Iris pigment epithelial cell (primary cell): ENCODE measurements at places on chromosomes 6 and 20.

GRCh38 chr20:47187450-47188195, 168.9 kb downstream of the ZMYND8 start:
- no peak for DNase-seq

GRCh38 chr6:11067348-11067747, 23.2 kb upstream of the ELOVL2 start:
- DNase-seq = no peak

- DNase-seq = peak; percentile 65
Observed at GRCh38 chr6:111941686-111942330, 68.6 kb upstream of the FYN start.

DNA sequence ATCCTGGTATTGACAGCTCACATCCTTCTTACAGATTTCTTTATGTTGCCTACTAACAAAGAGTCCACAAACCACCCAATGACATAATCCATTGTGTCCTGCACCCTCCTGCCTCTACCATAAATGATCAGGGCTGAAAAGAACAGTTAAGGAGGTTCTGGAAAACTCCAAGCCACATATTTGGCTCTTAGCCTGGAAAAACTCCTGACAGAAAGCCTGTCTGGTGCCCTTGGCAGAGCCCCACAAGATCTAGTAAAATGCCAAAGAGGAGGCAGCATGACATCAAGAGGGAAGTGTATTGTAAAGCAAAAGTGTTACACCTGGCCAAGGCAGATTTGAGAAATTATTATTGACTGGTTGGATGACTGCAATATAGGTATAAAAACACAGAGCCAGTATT, 126.4 kb upstream of the VGLL2 start:
- DNase-seq = no peak

GRCh38 chr6:159875194-159875593, 15.6 kb upstream of the MAS1 start:
- no peak for DNase-seq

DNA sequence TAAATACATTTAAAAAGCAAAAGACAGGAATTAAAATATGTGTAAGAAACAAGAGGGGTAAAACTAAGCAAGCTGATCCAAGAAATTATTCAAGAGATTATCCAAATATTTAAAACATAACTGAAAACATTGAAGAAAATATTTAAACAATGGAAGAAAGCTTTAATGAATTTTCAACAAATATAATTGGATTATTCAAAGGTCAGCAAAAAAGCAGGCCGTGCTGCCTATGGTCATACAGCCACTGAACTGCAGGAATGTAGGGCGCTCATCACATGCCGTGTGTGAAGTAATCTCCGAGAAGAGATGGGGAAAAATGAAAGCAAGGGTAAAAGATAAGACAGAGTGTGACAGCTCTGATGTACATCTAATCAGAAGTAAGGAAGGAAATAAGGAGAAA, 1195.4 kb upstream of the EYS start:
- no peak for DNase-seq

DNA sequence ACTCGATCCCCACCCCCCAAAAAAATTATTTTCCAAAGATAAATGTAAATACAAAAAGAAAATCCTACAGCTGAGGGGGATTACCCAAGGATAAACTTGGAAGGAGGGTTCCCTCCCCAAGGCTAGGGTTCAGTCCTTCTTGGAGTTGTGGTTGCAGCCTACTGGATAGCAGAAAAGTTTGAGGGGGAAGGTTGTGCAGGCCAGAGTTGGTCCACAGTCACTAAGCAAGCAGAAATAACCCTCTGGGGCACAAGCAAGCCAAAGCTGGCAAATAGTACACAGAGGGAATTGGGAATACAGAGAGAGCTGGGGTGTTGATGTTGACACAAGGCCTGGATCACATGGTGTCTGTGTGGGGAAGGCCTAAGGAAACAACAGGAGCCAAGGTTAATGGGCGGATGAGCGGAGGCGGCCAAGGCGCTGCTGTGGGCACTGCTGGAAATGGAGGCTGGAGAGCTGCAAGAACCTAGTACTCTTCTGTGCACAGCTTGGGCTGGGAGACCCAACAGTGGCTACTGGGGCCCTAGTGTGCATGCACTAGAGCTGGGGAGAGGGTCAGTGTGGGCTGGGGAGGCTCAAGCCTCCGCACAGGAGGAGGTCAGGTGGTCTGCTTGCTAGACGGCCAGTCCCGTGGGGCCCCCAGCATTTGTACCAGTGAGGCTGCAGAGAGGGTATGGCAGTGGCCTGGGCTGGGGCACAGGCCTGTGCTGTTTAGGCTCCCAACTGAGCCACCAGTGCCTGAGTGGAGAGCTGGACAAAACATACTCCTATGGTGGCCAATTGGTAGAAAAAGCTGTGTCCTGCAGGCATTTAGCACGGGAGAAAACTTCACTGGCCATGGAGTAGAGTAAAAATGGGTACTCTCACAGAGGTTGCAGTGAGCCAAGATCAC, 5.5 kb upstream of the SNRPB start:
- DNase-seq = no peak

GRCh38 chr20:59439243-59439642, 138.8 kb downstream of the EDN3 start:
- DNase-seq = no peak

GRCh38 chr20:24773751-24774201, 175.3 kb upstream of the CST7 start:
- peak; percentile 67 for DNase-seq

DNA sequence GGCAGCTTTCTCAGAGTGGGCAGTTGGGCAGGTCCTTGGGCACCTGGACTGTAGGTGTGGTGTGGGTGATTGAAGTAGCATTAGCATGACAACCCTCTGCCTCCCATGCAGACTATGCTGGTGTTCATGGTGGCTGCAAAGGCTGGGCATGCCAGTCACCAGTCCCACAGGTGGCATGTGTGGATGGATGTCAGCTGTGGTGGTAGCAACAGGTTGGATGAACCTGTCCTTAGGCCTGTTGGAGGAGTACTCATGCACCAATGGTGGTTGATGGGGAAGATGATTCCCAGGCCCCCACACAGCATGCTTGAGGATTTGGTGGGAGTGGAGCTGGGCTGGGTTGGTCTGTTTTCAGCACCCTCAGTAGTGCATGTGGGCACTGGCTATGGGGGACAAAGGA, 251.1 kb downstream of the PAX1 start:
- no peak for DNase-seq

DNA sequence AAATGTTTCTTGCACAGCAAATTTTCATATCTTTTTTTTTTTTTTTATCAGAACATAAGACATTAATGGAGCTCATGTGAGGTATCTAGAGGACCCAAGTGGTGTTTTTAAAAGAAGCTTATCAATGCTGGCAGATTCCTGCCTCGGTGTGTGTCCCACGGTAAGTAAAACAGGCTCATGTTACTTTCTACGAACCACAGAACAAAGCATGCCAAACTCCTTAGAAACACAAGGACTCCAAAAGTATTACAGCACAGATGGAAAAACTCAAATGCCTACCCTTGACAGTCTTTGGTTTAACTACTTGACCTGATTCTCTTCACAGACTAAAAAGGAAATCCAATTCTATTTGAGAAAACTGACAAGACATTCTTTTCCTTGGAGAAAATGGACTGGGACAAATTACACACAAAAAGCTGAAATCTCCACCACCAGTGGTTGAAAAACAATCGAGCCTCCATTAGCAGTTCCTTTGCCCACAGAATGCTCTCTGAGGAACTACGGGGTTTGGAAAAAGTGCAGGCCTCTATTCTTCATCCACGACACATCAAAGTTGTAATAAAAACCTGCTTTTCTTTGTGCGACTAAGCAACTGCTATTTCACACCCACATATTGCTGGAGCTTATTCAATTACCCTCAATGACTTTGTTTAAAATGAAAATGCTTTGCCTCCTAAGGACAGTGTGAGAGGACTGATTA, 5.4 kb downstream of the METTL24 start:
- DNase-seq = peak; percentile 27

DNA sequence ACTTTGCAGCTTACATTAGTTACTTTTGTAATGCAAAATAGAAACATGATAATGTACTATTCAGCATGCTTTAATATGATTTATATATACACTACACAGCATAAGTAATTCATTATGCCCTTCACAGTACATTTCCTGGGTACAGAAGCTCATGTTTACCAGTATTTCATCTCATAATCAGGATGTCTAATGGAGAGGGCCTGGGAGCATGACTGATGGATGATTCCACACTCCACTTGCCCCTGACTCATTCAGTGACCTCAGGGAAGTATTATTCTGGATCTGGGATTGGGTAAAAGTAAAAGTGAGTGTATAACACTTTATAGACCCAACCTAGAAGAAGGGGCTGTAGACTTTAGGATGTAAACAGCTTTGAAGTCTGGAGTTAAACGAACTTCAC, 31.4 kb upstream of the BACH2 start:
- peak; percentile 33 for DNase-seq

GRCh38 chr6:127813699-127814027, 87.2 kb downstream of the THEMIS start:
- DNase-seq = no peak

GRCh38 chr6:122548281-122548680, 61.9 kb upstream of the PKIB start:
- DNase-seq = no peak

DNA sequence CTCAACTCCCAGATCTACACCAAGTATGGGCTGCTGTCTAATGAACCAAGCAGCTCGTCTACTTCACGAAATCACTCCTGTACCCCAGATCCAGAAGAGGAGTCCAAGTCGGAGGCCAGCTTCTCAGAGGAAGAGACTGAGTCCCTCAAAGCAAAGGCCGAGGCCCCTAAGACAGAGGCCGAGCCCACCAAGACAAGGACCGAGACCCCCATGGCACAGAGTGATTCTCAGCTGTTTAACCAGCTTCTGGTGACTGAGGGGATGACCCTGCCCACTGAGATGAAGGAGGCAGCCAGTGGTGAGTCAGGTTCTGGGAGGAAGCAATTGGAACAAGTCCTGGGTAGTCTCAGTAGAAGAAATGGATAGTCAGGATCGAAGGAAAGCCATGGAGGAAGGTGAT, 5.8 kb downstream of the CUL9 start:
- no peak for DNase-seq

- DNase-seq = no peak
Observed at GRCh38 chr20:1225263-1225782, 521 bp upstream of the RAD21L1 start.

DNA sequence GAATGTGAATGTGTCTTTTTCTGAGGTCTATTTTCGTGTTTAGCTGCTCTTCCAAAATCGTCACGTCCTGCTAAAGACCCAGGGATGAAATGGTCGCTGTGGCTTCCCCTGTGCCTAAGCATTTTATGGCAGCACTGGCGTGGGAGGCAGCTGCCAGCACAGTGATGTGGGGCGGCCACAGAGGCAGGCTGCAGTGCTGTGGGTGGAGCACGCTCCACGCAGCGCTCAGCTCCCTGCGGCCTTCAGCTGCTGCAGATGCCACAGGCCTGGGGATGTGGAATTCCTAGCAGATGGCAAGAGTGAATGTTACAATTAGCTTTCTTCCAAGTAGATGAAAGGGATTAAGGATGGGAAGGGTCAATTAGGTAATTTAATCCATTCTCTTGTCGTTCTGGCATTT, 242.6 kb downstream of the SMOC2 start:
- DNase-seq = no peak

- peak; percentile 77 for DNase-seq
Observed at GRCh38 chr6:108897371-108897770, 49.1 kb downstream of the ARMC2 start.

GRCh38 chr6:37103169-37104039, 66.5 kb upstream of the PIM1 start:
- peak; percentile 3 for DNase-seq
